ENCODE measurements at places on chromosomes 7 and 10.

DNA sequence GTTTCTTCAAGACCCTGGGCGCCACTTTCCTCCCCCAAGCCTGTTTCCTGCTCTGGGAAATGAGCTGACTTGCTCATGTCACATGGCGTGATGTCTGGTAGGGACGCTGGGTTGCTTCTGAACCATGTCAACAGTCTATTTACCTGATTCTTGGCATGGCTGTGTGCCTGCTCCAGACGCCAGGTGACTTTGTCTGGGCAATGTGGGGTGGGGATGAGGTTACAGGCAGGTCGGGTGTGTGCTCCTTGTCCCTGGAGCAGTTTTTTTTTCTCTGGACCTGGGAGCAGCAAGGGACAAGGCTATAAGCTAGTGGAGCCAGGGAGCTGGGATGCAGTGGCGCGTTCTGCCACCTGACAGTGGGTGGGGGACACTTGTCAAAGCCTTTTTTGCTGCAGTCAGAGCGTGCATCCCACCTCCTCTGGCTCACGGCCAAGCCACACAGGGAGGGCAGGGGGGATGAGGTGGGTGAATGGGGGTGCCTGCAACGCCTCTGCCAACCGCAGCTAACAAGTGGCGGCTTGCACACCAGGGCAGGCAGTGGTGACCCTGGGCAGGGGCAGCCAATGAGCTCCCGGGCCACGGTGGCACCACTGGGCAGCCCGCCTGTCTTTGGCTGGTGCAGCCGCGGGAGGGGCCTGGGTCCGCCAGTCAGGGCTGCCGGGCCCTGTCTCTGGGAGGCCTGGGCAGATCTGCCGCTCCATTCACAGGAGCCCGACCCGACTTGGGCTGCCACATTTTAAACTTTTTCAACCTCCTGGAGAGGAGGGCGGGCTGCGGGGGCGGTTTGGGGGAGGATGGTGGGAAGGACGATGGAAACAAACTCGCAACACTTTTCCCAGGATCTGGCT, 22.9 kb downstream of the DNAJB12 start:
- DNase-seq = peak; percentile 97

- no peak for DNase-seq
These were observed 32.4 kb upstream of the MTPN start for GRCh38 chr7:136009488-136010079.

DNA sequence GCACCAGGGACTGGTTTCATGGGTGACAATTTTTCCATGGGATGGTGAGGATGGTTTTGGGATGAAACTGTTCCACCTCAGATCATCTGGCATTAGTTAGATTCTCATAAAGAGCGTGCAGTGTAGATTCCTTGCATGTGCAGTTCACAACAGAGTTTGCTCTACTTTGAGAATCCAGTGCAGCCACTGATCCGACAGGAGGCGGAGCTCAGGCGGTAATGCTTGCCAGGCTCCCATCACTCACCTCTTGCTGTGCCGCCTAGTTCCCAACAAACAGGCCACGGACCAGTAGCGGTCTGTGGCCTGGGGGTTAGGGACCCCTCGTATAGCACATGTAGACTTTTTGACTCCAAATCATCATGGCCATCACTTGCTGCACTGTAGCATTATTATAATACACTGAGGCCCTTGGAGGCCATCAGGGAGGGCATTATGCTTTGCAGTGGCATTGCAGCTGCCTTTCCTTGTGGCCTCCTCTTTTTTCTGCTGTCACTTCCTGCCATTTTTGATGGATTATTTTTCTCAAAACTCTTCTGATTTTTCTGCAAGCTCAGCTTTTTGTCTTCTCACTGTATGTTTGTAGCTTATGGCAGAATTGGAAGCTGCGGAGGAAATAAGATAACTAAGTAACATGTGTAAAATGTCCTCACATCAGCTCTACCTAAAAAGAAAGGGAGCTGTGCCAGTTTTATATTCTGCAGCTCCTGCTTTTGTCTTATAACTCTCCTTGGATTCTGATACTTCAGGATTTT, 18.5 kb downstream of the CSGALNACT2 start:
- no peak for DNase-seq

DNA sequence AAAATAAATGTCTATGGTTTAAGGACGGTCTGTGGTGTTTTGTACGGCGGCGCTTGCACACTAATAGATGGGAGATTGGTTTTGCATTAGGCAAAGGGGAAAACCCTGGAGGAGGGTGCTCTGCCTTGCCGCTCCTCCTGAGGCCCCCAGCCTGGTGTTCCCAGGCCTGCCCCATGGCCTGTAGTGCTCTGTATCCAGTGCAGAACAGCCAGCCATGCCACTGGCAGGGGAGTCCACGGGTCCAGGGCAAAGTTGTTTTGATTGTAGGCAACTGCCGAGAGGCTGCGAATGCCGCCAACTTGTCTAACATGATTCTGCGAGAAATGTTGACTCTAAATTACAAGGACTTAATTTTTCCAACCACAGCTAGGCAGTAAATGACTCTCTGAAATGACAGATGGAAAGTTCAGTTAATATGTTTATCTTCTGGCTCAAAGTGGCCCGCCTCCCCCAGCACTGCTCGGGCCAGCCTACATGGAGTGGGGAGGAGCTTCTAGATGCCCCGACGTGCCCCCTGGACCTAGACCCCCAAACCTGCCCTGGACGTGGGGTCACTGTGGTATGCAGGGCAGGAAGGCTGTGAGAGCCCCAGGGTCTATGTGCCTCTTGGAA, 104.6 kb upstream of the GDF10 start:
- DNase-seq = no peak

DNA sequence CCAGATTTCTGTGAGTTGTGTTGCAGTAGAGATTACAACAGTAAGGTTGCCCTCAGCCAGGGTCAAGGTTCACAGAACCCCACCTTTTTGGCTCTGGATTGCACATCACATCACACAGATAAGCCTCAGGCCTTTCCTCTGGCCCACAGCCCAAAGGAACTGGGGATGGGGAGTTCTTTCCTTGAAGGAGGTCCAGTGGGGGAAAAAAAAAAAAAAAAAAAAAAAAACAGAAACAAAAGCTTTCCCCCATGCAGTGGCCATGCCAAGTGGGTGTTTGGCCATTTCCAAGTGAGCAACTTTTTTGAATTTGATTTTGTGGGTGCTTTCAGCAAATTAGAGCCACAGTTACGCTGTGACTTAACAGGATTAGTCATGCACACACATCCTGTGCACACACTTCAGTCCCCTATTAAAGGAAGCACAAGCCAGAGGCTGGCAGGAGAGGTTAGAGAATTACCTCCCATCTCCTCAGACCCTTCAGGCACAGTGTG, 79.3 kb upstream of the NANOS1 start:
- no peak for DNase-seq

DNA sequence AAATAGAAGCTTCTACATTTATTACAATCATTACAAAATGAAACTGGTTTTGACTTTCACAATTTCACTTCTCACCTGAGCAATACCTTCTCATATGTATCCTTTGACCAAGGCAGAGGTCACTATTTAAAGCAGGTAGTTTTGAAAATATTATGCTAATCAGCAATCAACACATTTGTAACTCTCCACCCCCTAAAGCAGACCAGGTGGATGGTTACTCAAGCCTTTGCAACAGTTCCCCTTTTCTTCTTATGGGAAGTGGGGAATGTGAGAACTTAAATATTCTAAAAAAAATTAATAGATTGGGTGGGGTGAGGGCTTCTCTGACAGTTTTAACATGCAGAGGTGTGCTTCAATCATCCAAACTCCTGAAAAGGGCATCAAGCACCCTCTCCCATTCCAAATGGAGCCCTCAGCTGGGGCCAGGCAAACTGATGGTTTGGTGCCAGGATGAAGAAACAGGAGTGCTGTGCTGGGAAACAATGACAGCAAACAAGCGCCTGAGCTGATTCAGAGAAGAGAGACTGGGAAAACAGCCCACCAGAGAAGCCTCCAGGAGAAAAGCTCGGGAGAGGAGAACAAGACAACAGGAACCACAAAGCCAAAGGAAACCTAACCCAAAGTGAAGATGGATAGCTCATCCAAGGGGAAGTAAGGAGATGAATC, 17.1 kb downstream of the RAPGEF5 start:
- no peak for DNase-seq

DNA sequence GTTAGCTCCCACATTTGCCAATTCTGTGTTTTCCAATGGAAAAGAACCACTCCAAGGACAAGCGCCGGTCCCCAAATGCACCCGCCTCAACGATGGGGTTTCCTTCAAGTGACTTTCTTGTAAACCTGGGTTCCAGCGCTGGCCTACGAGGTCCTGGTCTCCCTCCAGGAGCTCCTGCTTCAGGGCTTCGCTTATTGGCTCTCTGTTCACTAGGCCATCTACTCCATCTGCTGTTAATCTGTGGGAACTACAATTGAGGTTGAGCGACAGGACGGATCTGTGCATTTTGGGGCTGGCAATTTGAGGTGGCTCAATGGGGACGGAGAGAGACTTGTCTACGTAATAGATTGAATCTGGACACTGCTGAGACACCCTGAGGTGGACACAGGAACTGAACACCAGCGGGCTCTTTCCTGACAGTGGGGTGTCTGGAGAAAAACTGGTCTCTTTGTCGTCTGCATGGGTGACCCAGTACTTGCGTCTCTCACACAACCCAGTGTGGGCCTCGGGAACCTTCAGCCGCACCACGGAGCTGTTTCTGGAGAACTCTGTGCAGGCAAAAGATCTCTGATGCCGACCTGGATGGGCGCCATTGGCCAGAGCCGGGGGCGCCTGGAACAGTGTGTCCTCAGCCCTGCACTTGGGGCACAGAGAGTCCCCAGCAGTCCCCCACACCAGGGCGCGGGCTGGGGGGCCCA, 115.9 kb upstream of the ADAM12 start:
- no peak for DNase-seq

- no peak for DNase-seq
These were observed 692.5 kb downstream of the INHBA start for GRCh38 chr7:41010418-41010817.

GRCh38 chr10:70985824-70986622, 97.7 kb upstream of the PCBD1 start:
- DNase-seq = peak; percentile 10

Data from CD8-positive, alpha-beta memory T cell (primary cell).